ENCODE measurements at places on chromosomes 3 and 15.

- DNase-seq, result no peak
Observed at GRCh38 chr3:113231391-113231790, 20.0 kb downstream of the BOC start.

- no peak for DNase-seq
Observed at GRCh38 chr15:52104532-52105004, 8.0 kb downstream of the BCL2L10 start.

DNA sequence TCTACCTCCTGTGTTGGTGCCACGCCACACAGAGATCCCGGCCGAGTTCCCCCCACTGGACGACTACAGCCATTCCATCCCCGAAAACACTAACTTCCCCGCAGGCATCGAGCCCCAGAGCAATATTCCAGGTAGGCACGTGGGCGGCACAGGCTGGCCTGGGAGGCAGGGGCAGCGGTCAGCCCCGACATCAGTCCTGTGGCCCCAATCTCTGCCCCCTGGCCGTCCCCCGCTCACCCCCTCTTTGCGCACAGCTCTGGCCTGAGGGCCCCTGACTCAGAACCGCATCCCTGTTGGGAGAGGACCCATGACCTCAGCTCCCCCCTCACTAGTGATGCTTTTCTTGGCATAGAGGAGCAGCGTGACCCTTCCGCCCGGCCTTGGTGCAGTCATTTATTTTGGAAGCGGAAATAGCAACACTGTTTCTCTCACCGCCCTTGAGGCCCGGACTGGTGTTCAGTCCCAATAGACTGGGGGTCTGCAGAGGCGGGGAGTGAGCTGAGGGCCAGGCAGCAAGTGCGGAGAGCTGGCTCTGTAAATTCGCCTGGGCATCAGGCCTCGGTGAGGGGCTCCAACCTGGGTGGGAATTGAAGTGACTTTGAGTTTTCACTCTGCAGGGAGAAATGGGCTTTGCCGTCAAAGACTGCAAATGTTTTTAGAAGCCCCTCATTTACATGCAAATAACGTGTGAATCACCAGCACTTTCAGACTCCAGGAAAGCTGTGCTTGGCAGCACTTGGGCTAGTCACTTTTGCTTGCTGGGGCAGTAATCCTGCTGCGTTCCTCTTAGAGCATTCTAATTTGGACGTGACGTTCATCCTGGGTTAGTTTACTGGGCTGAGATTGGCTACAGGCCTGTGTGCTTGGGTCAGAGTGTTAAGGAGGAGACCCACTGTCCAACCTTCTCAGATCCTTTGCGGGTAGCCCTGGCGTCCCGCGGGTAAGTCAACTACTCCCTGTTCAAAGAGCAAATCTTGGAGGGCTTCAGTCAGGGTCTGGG lies 88.9 kb downstream of the AAGAB start:
- DNase-seq, result no peak

DNA sequence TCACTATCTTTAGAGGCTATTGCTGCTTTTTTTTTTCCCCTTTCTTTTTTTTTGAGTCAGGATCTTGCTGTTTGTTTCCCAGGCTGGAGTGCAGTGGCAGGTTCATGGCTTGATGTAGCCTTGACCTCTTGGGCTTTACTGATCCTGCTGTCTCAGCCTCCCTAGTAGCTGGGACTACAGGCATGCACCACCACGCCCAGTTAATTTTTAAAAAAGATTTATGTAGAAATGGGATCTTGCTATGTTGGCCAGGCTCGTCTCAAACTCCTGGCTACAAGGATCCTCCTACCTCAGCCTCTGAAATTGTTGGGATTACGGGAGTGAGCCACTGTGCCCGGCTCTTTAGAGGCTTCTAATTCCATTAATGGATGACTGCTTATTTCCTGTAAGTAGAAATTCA lies 15.1 kb downstream of the MGA start:
- DNase-seq, result no peak

- no peak for DNase-seq
Observed at GRCh38 chr3:73096169-73096568, 34.7 kb downstream of the EBLN2 start.

DNA sequence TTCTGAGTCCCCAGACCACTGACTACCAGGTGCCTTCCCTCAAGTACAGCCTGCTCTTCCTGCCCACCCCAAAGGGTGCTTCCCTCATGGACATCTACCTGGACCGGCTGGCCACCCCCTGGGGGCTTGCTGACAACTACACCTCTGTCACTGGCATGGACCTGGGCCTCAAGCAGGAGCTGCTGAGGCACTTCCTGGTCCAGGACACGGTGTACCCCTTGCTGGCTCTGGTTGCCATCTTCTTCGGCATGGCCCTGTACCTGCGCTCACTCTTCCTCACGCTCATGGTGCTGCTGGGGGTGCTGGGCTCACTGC lies 9.3 kb downstream of the DISP2 start:
- DNase-seq, result no peak

DNA sequence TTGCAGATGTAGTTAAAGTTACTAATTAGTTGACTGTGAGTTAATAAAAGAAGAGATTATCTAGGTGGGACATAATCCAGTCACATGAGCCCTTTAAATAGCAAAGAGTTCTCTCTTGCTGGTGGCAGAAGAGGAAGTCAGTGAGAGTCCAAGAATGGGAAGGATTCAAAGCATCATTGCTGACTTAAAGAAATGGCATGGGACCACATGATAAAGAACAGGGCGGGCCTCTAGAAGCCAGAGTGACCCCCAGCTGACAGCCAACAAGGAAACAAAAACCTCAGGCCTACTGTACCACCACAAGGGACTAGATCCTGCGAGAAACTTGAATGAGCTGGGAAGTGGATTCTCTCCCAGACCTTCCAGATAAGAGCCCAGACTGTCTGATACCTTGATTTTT lies 447.2 kb upstream of the CCDC54 start:
- no peak for DNase-seq

- DNase-seq, result no peak
Observed at GRCh38 chr3:138640537-138640936, 32.0 kb downstream of the FAIM start.

GRCh38 chr3:124881976-124882697 lies 5.0 kb downstream of the ITGB5 start:
- no peak for DNase-seq

- no peak for DNase-seq
Observed at GRCh38 chr3:23664459-23664858, 141.3 kb upstream of the UBE2E1 start.

- DNase-seq, result no peak
Observed at GRCh38 chr15:83716605-83717004, 62.7 kb downstream of the ADAMTSL3 start.

DNA sequence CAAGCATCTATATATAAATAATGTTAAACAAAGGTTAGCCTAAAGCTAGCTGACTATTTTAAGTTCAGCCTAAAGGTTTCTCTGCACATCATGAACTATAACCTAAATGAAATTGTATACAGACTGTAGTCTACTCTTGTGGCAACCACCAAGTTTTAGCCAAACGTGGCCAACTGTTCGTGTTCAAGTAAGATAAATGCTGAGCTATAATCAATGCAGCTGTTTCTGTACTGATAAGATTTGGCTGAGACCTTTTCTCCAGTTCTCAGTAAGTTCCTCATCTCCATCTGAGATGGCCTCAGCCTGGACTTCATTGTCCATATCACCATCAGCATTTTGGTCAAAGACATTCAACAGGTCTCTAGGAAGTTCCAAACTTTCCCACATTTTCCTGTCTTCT lies 43.7 kb upstream of the IGSF10 start:
- no peak for DNase-seq

GRCh38 chr3:99313485-99313884 lies 324.9 kb upstream of the COL8A1 start:
- no peak for DNase-seq

DNA sequence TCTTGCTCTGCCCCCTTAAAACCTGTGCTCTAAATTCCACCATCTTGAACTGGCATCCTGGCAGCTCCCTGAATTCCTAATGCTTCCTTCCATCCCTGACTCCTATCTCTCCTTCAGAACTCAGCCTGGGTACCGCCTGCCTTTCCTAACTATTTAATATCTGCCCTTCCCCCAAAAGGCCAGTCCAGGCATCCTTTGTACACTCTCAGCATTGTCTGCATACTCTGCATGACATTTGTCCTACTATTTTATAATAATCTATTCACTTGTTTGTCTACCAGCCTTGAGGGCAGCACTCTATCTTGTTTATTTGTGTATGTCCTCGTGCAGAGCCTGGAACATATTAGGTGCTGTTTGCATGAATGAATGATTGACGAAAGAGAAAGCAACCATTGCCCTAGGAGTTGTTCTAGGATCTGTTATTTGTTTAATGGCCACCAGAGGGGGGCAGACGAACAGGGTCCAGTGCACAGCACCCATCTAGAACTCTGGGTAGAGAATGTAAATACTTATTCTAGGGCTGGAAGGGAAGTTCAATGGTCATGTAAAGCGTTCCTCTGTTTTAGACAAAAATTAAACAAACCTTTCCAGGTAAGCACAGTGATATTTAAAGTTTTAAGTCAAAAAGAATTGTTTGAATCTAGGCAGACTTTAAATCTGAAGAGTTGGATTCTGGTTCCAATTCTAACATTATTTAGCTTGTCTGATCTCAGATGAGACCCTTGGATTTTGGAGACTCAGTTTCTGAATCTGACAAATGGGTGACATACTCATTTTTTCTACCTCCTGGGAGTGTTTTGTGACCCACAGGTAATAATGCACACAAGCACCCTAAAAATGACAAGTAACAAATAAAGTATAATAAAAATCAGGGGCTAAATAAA lies 125.8 kb upstream of the GALNT15 start:
- no peak for DNase-seq

DNA sequence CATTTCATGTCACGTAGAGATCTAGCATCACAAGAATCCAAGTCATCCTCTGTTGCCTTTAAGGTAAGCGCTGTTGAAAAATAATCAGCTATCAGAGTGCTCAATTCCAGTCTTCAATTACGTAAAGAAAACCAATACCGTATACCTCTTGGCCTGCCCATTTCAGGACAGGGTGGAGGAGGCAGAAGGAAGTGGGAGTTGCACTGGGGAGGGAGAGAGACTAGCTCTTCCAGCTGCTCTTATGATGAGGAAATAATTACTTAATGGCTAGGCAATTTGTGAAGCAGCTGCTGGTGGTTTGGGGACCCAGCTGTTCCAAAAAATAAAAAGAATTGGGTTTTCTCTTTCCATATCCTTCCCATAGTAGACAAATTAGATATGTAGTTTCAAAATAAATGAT lies 365.8 kb upstream of the MCTP2 start:
- no peak for DNase-seq

- no peak for DNase-seq
Observed at GRCh38 chr3:25823314-25823713, 33.4 kb downstream of the OXSM start.

GRCh38 chr15:37100966-37101215 lies 542 bp upstream of the MEIS2 start:
- no peak for DNase-seq

GRCh38 chr3:138898301-138898700 lies 48.6 kb downstream of the FOXL2 start:
- no peak for DNase-seq

DNA sequence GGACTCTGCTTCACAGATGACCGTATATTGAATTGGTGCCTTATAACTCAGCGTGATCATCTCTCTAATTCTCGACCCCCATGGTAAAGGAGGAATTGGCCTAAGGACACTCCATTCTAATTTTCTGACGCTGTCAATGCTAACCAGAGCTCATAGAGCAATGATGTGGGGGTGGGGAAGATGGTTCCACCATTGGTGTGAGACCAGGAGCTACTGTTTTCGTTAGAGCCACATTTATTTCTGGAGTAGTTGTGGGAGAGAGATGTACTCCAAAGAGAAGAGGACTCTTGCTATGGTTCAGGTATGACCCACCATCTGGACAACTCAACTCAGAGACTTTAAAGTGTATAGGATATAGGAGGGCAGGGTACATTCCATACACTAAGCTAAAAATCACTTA lies 16.3 kb downstream of the ZBTB38 start:
- no peak for DNase-seq

DNA sequence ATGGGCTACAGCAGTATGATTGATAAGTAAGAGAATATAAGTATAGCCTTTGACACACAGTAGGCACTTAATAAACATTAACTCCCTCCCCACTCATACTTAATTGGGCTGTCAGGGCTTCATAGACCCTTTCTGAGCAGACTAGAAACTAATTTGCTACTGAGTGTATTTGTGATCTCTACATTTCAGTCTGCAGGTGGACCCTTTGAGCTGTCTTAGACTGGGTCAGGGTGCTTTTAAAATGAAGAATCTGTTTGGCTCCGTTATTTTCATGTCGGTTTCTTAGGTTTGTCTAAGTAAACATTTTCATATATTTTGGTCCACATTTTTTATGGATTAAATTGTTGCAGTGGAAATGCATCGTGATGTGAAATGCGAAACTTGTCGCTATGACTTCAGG lies 50.3 kb upstream of the SELENOK start:
- DNase-seq, result no peak

DNA sequence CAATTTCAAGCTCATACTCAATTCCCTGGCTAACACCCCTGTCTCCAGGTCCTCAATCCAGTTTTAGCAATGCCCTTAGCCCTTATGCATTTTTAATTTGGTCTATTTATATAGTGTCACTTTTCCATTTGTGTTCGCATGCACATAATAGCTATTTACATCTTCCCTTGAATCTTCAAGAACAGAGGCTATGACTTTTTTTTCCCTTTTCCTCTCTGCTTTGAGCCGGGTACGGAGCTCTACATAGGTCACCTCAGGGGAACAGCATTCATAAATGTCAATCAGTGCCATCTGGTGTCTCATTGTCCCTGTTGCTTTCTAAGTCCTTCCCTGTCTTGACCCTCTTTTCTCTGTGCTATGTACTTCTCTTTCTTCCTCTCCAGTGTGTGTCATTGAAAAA lies 26.5 kb upstream of the ACTC1 start:
- DNase-seq, result no peak

DNA sequence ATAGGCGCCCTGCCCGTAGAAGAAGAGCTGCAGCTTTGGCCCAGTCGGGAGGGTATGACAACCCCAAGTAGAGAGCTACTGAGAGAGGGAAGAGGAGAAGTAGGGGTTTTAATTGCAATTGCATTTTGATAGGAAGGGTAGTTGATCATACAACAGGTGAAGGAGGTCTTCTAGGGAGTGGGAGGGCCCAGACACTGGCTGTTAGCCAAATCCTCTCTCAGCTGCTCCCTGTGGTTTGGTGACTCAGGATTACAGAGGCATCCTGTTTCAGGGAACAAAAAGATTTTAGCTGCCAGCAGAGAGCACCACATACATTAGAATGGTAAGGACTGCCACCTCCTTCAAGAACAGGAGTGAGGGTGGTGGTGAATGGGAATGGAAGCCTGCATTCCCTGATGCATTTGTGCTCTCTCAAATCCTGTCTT lies 408.9 kb upstream of the THBS1 start:
- DNase-seq, result no peak

- DNase-seq, result no peak
Observed at GRCh38 chr15:52256930-52257733, 38.5 kb downstream of the MYO5C start.

- DNase-seq, result no peak
Observed at GRCh38 chr15:96720251-96720650, 389.8 kb downstream of the NR2F2 start.

GRCh38 chr3:149610351-149611105 lies 47.3 kb downstream of the WWTR1 start:
- DNase-seq, result no peak

GRCh38 chr15:84727429-84727828 lies 11.5 kb upstream of the SEC11A start:
- no peak for DNase-seq
